Astrocyte of the hippocampus (primary cell): ENCODE measurements at places on chromosomes 1 and 21.

- DNase-seq: no peak
Measured at GRCh38 chr1:116824631-116825206, 70.5 kb downstream of the CD2 start.

GRCh38 chr21:34880401-34880800 lies 168.7 kb downstream of the RUNX1 start:
- DNase-seq: peak; percentile 3

GRCh38 chr1:216665406-216665805 lies 57.8 kb downstream of the ESRRG start:
- DNase-seq: no peak

- no peak for DNase-seq
Measured at GRCh38 chr1:9746651-9747050, 77.1 kb downstream of the CLSTN1 start.

DNA sequence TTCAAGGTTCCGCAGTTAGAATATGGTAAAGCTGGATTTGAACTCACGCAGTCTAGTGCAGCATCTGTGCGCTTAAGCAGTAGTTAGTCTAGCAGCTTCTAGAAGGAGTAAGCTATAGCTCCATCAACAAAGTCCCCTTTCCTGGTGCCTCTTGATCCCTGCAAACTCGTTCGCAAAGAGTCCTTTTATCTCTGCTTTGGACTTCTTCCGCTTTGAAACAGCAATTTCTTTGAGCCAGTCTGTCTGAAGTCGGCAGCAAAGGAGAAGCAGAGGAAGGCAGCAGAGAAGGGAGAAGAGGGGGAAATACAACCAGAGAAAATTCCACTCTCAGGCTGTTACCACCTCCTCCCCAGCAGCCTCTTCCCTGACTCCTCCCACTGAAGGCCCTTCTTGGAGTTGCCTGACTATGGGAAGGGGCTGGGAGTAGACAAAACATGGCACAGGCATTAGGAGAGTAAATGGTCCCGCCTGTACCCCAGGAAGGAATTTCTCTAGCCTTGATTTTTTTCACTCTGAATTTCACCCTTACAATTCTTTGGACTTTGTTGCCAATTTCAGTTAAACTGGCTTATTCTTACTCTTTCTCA lies 25.9 kb downstream of the HSD3B2 start:
- DNase-seq: no peak

DNA sequence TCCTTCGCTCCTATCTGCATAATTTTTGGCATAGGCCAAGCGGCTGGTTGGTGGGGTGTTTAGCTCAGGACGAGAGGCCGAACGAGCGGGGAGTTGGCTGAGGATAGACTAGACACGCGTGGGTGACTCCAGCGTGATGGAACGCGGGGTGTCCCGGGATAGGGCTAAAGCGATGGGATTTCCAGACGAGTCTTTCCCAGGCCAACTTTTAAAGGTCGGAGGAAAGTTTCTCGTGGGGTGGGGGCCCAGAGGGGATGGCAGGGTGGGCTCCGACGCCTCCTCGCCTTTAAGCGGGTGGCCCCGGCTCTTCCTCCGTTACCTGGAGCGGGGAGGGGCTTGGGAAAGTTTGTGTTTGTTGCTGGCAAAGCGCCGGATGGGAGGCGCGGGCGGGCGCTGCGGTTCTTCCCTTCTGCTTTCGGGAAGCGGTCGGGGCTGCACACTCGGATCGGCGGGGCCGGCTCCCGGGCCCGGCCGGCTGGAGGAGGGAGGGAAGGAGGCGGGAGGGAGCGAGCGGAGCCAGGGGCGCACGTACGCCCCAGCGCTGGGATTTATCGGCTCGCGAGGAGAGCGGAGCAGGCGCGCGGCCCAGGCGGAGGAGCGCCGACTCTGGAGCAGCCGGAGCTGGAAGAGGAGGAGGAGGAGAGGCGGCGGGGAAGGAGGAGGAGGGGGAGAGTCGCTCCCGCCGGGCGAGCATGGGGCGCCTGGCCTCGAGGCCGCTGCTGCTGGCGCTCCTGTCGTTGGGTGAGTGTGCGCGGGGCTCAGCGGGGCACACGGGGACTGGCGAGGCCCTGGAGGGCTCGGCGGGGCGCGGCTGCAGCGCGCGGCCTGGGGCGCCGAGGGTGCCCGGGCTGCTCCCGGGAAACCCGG lies at the start of gene PTGFRN:
Gene PTGFRN (plus strand): TSS at position 405 of the 867 bp plus-strand sequence. CDS start 288 bp downstream, at position 693.
- peak; percentile 89 for DNase-seq

DNA sequence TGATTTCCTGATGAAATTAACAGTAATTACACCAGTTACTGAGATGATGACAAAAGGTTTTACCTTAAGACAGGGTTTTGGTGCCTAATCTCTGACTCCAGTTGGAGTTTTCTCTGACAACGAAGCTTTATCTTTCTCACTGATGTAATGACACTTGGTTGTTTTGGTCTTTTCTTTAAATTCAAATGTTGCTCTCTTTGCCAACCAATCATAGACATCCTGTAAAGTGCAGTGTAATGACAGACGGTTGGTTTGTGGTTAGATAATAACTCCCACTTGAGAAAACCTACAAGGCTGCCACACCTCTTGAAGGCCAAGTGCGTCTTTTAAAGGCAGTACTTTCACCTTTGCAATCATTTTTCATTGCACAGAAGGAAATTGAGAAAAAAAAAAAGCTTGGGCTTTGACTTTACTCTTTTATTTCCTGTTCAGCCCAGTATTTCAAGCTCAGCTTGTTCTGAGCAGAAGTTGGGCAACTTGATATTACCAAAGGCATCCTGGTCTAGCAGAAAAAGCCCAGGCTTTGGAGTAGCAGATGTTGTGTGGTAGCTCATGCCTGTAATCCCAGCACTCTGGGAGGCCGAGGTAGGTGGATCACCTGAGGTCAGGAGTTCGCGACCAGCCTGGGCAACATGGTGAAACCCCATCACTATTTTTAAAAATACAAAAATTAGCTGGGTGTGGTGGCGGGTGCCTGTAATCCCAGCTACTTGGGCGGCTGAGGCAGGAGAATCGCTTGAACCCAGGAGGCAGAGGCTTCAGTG lies 14.9 kb downstream of the PDIK1L start:
- DNase-seq: no peak

DNA sequence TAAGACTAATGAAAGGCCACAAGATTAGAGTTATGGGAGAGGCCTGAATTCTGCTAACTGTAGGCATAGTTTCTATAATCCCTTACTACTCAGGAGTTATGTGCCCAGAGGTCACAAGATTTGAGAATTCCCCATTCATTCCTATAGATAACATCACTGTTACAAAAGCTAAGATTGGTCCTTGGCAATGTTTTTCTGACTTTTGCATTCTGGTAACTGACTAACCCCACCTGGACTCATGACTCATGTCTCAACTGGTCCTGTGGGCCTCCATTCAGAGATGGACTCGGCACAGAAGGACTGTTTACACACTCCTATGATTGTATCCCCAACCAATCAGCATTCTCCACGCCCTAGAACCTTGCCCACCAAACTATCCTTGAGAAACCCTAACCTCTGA lies 249.0 kb upstream of the ZP4 start:
- no peak for DNase-seq

GRCh38 chr1:11214698-11215380 lies 25.7 kb downstream of the ANGPTL7 start:
- DNase-seq: no peak

DNA sequence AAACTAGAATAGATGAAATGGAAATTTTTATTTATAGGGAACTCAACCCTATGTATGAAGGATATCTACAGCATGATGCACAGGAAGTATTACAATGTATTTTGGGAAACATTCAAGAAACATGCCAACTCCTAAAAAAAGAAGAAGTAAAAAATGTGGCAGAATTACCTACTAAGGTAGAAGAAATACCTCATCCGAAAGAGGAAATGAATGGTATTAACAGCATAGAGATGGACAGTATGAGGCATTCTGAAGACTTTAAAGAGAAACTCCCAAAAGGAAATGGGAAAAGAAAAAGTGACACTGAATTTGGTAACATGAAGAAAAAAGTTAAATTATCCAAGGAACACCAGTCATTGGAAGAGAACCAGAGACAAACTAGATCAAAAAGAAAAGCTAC lies 7.9 kb downstream of the USP1 start:
- no peak for DNase-seq

GRCh38 chr1:90809093-90809492 lies 92.0 kb upstream of the BARHL2 start:
- DNase-seq: peak; percentile 11

GRCh38 chr1:27053977-27054753 lies 41.5 kb upstream of the TENT5B start:
- no peak for DNase-seq

DNA sequence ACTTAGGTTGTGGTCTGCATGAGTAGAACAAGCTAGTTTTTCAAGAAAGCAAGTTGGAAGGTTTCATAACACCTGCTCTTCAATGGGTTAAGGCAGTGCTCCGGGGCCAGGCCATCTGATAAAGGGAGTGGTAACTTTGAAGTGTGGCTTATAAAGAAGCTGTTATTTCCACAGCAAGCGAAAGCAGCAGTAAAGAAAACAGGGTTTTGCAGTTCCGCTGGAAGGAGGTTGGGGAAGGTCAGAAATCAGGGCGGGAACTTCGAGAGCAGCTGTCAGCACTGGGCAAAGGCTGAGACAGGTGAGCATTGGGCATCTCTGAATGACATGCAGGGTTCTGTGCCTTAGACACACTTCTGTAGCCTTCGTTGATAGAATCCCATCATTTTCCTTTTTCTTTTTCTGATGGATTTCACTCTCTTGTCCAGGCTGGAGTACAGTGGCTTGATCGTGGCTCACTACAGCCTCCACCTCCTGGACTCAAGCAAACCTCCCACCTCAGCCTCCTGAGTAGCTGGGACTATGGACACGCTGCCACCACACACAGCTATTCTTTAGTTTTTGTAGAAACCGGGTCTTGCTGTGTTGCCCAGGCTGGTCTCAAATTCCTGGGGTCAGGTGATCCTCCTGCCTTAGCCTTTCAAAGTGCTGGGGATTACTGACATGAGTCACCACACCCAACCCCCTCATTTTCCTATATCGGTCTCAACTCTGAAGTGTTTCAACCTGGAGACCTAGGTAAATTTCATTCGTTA lies 20.5 kb downstream of the TMEM51 start:
- DNase-seq: no peak

- DNase-seq: no peak
Measured at GRCh38 chr1:94651076-94651475, 109.5 kb upstream of the F3 start.

DNA sequence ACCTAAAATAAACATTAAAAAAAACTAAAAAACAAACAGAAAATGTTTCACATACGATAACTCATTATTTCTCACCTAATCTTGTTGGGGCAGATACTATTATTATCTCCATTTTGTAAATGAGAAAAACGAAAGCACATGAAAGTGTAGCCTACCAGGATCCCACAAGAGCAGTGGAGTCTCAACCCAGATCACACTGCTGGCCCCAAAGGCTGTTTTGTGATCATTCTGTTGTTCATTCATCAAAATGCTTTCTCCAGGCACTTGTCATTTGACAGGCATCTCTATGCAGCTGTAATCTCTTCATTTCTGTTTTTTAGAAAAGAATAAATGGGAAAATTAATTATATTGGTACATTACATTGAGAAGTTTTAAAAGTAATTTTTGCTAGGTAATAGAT lies 67.5 kb downstream of the AK5 start:
- DNase-seq: no peak

GRCh38 chr1:18849261-18849711 lies 10.2 kb downstream of the TAS1R2 start:
- peak; percentile 9 for DNase-seq

GRCh38 chr1:62263814-62264353 lies 55.4 kb downstream of the KANK4 start:
- DNase-seq: no peak

GRCh38 chr21:29583424-29583924 lies 284.8 kb downstream of the BACH1 start:
- DNase-seq: no peak

- peak; percentile 93 for DNase-seq
Measured at GRCh38 chr1:36351227-36351977, 28.0 kb upstream of the EVA1B start.

- DNase-seq: peak; percentile 97
Measured at GRCh38 chr21:31731857-31732596, at the start of gene SCAF4. Gene SCAF4 (minus strand): TSS chr21:31732118. CDS start chr21:31731692, 426 bp downstream.

GRCh38 chr21:27024301-27024700 lies 57.4 kb upstream of the ADAMTS5 start:
- peak; percentile 50 for DNase-seq
